Skin of body (tissue), 3 donors: ENCODE measurements at places on chromosomes 6 and 20.

GRCh38 chr6:167824591-167825331 is 1.9 kb upstream of the AFDN start:
- peak; percentile 19 for DNase-seq

DNA sequence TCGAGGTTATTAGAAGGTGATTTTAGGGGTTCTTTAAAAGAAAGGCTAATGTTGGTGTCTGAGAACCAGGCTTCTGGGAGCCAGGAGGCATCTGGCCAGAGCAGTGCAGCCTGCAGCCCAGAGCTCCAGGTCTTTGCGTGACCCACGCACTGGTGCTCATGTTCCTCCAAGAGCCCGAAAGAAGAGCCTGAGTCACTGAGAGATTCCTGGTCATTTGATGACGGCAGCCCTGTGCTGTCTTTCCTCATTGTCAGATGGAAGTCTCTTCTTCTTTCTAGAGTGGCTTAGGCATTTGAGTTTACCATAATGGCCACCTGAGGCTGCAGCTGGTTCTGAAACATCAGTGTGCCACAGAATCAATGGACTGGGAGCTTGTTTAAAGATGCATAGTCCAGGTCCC is 46.4 kb downstream of the CD109 start:
- no peak for DNase-seq

- DNase-seq, result no peak
Measured at GRCh38 chr6:12709116-12709515, 7.5 kb upstream of the PHACTR1 start.

GRCh38 chr20:25327521-25328235 is 63.0 kb downstream of the ABHD12 start:
- DNase-seq, result no peak

GRCh38 chr20:2756056-2756611 is 44.3 kb downstream of the CPXM1 start:
- no peak for DNase-seq
